ENCODE measurements at places on chromosomes 5 and 9.
A peak's percentile ranks its signal among the peaks of the same experiment; 100 is the strongest.

GRCh38 chr5:77669677-77670076 is 31.2 kb upstream of the OTP start:
- DNase-seq = no peak

DNA sequence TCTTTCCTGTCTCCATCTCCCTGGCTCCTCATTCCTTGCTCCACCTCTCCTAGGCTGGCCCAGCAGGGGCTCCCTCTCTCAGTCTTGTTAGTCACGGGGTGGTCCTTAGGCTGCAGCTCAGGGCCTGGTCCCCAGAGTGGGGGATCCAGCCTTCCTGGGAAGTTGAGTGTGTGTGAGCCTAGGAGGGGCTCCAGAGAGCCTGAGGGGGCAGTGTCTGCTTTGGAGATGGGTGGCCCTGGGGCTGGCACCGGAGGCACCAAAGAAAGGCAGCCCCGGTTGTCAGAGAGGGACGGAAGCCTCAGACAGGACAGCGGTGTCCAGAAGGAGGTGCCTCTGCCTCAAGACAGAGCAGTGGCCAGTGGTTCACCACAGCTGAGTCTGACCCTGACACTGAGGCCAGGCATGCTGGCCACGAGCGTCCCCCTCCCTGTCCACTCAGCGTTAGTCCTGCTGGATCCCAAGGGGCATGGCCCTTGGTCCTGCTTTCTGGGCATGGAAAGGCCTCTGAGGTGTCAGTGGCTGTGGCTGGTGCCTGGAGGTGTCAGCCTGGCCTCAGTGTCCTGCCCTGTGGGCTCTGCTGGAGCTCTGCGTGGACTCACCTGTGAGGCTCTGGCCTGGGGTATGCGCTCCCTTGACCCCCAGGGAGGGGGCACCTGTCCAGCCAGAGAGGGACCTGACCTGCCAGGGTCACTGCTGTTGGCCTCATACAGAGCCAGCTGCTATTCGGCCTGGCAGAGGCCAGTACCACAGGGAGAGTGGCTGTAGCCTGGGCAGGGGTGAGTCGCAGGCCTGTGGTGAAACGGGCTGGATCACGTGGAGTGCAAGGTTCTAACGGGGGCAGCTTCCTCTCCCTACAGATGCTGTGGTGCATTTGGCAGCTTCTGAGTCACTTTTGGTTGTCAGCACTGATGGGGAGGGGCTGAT is 130.6 kb downstream of the CACNA1B start:
- DNase-seq = no peak

DNA sequence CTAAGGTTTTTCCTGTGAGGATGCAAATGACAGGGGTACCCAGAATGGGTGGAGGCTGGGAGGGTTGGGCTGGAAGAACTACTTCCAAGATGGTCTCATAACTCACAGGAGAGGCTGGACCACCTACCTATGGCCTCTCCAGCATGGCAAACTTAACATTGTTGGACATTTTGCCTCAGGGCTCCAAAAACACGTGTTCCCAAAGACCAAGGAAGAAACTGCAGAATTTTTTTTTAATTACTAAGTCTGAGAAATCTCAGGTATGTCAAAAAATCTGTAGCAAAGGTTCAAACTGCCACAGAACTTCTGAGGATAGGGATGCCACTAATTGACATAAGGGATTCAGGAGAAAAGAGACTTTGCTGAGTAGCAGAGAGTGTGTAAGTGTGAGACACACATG is 270.8 kb downstream of the NNT start:
- no peak for DNase-seq

DNA sequence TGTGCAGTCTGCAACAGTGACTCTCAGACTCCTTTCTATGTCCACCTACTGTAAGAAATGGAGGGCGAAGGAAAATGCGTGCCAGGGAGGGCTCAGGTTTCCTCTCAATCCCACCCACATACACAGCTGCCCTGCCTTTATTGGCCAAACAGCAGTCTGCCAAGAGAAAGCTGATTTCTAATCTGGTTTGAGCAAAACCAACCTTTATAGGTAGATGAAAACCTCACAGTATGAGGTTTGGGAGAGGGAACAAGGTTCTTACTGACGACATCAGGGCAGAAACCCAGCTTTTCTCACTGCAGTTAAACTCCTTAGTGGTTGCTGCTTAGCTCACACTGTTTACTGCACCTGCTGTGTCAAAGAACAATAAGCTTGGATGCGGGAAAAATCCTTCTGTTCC is 152.3 kb upstream of the KLF9 start:
- DNase-seq = no peak

GRCh38 chr9:137619240-137620047 is 639 bp downstream of the EHMT1 start:
- no peak for DNase-seq

GRCh38 chr9:94014066-94014654 is 59.0 kb upstream of the BARX1 start:
- DNase-seq = peak; percentile 5

GRCh38 chr5:66511491-66511890 is 84.7 kb upstream of the MAST4 start:
- no peak for DNase-seq

DNA sequence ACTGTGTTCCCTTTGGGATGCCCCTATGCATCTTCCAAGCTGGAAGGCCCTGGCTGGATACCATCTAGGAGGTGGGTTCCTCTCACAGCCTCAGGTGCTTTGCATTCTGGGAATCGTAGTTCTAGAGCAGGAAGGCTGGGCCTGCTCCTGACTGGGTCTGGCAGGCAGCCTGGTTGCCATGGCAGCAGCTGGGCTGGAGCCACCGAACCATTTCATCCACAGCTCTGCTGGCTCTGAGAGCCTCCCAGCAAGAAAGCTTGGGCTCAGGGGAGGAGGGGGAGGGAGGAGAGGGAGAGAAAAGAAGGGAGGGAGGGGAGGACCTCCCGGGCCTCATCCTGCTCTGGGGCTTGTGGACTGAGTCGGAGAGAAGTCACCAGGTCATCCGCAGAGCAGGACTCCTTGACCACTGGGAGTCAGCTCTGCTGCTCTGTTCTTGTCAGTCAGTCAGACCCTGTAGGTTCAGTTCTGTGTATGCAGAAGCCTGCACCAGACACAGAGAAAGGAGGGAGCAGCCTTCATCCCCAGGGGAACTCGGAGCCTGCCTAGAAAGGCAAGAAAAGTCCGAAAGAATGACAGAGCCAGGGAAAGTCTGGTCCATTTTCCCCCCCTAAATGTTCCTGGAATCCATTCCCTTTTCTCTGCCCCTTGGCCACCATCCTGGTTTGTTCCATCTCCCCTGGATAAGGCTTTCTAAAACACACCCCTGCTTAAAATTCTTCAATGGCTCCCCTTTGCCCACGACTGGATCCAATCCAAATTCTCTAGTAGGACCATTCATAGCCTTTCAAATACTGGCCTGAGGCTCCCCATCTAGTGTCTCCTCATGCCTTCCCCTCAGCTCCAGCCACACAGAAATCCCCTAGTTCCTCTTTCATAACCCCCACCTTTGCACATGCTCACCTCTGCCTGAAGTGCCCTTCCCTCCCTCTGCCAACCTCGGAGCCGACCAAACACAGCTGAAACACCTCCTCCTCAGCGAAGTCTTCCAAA is 65.4 kb upstream of the ARAP3 start:
- DNase-seq = peak; percentile 85

- DNase-seq = no peak
Measured at GRCh38 chr5:81184749-81185110, 48.4 kb upstream of the CKMT2 start.

DNA sequence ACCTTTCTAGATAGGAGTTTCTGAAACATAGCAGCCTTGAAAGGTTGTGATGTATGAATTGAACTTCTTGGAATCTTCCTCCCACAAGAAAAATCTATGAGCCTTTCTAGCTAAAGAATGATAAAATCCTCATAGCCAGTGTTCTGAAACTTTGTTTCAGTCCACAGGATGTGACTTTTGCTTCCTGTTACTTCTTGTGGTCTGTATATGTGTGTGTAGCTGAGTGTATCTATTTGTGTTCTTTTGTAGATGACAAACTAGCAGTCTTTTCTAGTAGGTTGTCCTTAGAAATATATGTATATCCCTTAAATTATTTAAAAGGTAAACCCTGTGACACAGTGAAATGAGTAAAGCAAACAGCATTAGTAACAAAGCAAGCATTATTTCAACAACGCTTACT is 188.8 kb downstream of the MRPS30 start:
- DNase-seq = no peak

DNA sequence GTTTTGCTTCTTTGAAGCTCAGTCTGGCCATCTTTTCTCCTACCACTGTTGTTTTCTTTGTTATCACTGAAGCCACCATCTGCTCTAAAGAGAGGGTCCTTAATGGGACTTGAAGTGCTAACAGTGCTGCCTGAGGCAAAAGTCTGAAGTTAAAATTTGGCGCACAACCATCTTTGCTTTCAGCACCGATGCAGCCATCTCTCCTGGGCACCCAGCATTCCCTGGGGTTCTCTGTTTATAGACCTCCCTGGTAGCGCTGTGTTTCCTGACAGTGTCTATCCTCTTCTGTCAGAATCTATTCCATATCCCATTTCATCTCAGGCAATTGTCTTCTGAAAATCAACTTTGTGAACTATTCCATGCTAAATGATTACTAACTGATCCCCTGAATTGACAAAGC is 491.5 kb upstream of the MPDZ start:
- DNase-seq = no peak

DNA sequence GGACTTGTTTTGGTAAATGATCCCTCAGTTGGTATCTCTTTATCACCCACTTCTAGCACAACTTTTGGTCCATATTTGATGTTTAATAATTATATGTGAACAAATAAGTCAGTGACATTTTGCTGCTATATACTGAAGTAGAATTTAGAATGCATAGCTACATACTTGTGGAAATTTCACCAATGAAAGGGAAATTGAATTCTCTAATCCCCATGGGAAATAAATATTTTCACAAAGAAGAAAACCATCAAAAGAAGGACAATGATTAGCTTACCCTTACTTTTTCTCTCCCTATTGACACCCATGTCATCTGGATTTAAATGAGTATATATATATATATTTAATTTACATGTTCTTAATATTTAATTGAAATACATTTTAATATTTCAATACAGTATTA is 94.3 kb upstream of the DAB2 start:
- DNase-seq = no peak

- DNase-seq = no peak
Measured at GRCh38 chr5:175107865-175108264, 336.1 kb downstream of the DRD1 start.

DNA sequence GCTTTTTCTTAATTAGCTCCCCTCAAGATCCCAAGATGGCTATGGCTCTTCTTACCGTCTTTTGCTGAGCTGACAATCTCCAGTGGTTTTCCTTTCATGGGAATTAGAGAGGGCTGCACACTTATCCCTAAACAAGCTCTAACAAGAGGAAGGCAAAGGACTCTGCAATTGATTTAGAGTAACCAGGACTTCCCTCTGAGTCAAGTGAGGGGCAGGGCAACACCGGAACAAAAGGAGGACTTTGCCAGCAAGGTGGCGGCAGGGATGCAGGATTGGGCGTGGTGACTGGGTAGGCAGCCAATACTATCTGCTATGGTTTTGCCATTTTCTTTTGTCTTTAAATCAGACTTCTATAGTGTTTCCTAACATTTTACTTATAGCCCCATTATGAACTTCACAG is 9.8 kb downstream of the SLC44A1 start:
- DNase-seq = no peak

GRCh38 chr9:135947582-135947981 is 13.6 kb downstream of the UBAC1 start:
- DNase-seq = no peak

- no peak for DNase-seq
Measured at GRCh38 chr9:91144769-91145168, 216.9 kb downstream of the AUH start.

DNA sequence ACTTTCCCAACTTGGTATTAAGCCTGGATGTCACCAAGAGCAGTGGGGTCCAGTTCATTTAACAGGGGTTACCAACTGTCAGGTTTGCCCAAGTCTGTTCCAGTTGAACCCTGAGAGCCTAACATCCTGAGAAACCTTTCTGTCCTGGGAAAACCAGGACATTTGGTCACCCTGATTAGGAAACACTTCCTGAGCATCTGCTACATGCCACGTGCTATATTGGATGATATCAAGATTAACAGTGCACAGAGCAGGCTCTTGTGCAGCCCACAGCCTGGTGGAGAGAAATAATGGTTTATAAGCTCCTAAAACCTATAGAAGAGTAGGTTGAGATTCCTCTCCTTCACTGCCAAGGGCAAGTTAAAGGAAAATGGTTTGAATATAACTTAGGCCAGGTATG is 102.9 kb upstream of the RAD23B start:
- DNase-seq = no peak

Measured in NCI-H1105 (cell line).